ENCODE measurements at places on chromosomes 7 and 10.
A peak's percentile ranks its signal among the peaks of the same experiment; 100 is the strongest.

- DNase-seq = no peak
These were observed 152.5 kb downstream of the DIP2C start for GRCh38 chr10:536935-537334.

- DNase-seq = peak; percentile 85
These were observed 76.0 kb downstream of the DENND2A start for GRCh38 chr7:140564643-140565042.

DNA sequence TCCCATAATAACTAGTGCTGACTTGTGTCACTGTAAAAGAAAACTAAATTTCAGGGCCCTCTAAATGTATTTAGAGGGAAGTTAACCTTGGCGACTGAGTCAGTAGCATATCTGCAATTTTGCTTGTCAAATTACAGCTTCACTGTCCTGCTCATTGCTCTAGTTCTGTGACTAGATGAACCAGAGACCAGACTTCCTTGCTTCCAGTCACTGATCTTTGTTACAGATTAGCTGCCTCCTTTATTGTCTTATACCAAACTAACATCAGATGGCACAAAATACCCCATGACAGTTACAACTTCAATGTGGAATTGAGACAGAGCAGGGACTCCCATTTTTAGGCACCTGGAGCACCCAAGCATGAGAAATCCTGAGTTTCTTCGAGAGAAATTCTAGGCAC is 79.9 kb upstream of the POM121L12 start:
- DNase-seq = no peak

GRCh38 chr10:299512-299911 is 164.3 kb downstream of the ZMYND11 start:
- no peak for DNase-seq

DNA sequence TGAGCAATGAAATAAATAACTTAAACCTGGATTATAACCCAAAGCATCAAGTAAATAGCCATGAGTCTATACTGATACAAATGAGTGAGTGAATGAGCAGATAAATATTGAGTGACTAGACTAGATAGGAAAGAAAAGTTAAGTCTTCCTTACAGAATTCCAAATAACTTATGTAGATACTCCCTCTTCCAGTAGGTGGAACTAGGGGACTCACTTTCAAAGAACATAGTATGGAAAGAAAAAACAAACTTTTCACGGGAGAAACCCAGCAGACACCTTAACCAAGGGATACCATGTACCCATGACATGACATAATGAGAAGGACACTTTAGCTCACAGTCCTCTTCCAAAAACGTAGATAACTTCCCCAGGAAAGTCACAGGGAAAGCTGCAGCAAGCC is 32.2 kb downstream of the CSGALNACT2 start:
- DNase-seq = peak; percentile 22

- no peak for DNase-seq
These were observed 376.8 kb downstream of the DNAJB6 start for GRCh38 chr7:157713591-157713990.

GRCh38 chr10:82072124-82072523 is 197.1 kb downstream of the NRG3 start:
- no peak for DNase-seq

GRCh38 chr10:105973360-105973759 is 1191.1 kb downstream of the SORCS1 start:
- DNase-seq = no peak

GRCh38 chr10:74851831-74852230 is 25.4 kb downstream of the KAT6B start:
- no peak for DNase-seq

GRCh38 chr10:97186911-97187310 is 1.2 kb upstream of the SLIT1 start:
- DNase-seq = no peak

GRCh38 chr10:123967626-123968243 is 76.1 kb upstream of the CPXM2 start:
- peak; percentile 51 for DNase-seq

GRCh38 chr7:538764-539685 is 19.4 kb upstream of the PDGFA start:
- peak; percentile 29 for DNase-seq

DNA sequence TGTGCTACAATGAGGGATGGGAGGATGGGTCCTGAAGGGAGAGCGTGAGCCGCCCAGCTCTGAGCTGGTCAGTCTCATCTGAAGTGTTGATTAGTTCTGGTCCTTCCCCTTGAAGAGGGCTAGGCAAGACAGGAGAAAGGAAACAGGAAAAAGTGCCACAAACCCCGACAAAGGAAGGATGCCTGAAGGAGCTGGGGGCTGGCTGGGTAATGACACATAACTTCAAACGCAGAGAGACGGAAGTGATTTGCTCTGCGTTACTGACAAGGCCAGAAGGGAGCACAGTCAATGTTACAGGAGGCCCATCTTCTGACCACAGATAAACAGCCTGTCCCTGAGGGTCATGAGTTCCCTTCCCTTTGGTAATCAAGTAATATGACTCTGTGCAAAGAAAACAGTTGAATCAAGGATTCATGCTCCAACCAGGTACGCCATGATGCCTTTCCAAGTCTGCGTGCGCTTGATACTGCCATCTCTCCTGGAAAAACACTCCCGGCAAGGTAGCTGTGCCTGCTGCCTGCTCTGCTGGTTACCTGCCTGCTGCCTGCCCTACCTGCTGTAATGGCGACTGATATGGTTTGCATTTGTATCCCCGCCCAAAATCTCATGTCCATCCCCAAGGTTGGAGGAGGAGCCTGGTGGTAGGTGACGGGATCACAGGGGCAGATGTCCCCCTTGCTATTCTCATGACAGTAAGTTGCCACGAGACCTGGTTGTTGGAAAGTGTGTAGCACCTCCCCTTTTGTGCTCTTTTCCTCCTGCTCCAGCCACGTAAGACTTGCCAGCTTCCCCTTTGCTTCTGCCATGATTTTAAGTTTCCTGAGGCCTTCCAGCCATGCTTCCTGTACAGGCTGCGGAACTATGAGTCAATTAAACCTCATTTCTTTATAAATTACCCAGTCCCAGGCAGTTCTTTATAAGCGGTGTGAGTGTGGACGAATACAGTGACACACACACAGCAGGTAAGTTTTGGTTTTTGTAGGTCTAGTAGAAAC is 57.9 kb downstream of the GRB10 start:
- no peak for DNase-seq

GRCh38 chr10:69864321-69864720 is 62.6 kb downstream of the COL13A1 start:
- peak; percentile 24 for DNase-seq

DNA sequence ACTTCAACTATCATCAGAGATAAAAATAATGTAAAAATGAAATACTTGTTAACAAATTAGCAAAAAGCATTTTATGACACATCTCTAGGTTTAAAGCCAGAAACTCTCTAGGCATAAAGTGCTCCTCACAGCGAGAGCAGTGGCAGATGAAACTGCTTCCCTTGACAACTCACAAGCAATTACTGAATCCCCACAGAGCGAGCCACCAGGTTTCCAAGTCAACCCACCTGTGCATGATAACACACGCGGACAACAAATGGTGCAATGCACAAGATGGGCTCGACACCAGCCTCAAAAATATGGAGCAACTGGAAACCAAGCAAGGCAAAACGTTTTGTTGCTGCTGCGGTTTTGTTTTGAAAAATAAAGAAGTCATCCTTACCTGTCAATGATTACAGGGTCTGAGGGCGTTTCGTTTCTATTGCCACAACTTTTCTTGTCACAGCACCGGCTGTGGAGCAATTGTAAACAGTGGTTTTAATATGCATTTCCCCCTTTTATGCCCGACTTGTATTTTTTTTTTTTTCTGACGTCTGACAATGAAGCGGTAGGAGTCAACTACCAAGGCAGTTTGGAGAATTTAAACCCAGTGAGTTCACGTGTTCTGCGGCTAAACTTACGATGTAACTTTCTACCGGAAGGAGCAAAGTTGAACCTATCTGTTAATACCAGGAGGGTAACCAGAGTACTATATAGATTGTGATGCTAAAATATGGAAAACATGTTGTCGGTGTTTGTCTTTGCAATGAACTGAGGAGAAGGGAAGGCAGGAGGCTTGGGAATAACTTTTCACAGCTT is 7.0 kb downstream of the EBF3 start:
- DNase-seq = peak; percentile 51

- DNase-seq = no peak
These were observed 3.9 kb downstream of the PPP1R17 start for GRCh38 chr7:31690935-31691334.

DNA sequence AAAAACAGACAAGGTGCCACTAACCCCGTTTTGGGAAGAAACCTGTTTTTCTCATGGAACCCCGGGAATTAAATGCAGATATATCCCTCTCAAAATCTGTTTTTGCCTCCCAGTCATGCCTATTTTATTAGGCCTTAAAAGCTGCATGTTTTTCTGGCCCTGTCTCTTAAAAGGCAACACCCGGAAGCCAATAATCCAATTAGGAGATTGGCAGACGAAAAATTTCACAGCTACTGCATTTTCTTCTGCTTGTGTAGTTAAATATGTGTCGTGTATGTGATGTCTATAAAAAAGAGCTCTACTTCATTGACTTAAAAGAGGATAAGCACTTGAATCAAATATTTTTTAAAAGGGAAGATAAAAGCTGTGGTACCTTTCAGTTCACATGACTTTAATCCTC is 31.9 kb upstream of the OPTN start:
- DNase-seq = no peak

DNA sequence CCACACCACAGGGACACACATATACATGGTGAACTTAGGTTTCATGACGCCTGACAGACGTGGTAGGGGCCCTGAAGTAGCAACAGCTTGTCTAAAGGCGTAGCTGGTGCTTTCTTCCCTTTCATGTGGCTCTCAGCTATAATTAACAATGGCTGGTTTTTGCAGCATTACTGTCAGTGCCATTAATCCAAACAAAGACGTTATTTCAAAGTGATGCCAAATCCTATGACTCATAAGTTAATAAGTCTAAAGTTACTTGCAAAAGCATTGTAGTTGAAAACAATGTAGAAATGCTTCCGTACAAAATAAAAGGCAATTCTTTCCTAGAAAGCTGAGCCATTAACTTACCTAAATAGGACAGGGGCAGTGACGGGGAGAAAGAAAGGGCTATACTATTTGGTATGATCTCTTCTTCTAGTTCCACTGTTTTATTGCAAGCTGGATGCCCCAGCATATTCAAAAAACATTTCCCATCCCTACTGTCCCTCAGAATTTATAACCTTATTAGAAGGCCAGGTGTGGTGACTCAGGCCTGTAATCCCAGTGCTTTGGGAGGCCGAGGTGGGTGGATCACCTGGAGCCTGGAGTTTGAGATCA is 105.4 kb downstream of the ODAD2 start:
- DNase-seq = no peak

- no peak for DNase-seq
These were observed 129.5 kb downstream of the GRM8 start for GRCh38 chr7:127123220-127123619.

DNA sequence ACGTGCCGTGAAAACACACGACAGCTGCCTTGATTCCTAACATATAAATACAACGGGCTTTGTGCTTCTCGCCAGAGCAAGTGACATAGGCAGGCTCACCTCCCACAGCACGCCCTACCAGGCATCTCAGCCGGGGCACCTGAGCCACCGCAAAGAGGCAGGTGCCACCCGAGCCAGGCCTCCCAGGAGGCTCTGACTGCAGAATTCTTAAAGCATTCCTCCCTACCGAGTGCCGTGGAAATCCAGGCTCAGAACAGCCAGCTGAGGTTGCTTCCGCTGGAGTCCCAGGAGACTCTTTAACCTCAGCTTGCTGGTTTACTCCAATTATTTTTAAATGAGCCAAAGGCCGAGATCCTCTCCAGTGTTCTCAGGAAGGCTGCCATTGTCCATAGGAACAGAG is 206.5 kb downstream of the USP6NL start:
- no peak for DNase-seq

DNA sequence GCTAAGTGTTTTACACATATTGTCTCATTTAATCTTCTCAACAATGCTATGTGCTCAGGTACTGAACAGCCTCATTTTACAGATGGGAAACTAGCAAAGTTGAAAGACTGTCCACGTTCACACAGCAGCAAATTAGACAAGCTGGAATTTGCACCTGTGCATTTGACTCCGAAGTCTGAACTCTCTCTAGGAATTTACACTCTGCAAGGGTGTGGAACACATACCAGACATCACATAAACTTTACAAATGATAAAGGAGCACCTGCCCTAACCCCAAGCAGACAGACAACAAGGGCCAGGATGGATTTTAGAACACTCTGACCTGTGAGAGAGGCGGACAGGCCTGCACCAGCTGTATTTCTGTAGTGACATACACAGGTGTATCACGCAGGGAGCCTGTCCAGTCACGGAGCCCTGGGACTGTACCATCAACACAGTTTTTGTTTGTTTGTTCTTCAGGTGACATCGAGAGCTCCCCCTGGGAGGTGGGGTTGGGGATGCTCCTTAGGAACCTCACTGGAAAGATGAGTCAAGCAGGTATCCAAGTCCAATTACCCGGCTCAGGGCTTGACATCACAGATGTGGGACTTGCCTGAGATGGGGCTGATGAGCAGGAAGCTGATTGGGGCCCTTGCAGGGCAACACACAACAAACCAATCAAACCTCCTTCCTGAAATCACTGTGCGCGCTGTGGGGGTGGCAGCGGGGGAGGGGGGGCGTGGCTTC is 31.0 kb downstream of the MKI67 start:
- DNase-seq = no peak

GRCh38 chr7:132869166-132869861 is 212.6 kb downstream of the CHCHD3 start:
- no peak for DNase-seq

GRCh38 chr7:142919656-142920055 is 13.9 kb downstream of the TRPV5 start:
- DNase-seq = no peak

DNA sequence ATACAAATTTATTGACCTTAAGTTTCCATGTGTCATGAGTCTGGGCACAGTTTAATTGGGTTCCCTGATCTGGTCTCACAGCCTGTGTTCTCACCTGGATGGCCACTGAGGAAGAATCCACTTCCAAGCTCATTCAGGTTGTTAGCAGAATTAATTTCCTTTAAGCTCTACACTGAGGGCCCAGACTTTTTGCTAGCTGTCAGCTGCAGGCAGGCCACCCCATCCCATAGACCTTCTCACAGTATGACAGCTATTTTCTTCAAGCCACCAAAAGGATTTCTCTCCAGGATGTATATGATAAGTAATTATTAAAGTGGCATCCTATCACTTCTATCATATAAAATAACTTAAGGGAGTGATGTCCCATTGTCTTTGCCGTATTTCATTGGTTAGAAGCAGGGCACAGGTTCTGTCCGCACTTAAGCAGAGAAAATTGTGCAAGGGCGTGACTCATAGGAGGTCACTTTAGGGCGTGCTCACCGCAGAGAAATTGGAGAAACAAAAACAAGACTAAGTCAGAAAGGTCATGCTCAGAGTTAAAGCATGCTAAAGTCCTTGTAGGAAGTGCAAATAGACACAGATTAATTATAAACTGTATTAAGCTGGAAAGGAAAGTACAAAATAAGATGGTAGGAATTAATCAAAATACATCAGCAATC is 109.9 kb downstream of the AHR start:
- DNase-seq = peak; percentile 93

GRCh38 chr7:103947026-103947655 is 42.3 kb downstream of the RELN start:
- no peak for DNase-seq

DNA sequence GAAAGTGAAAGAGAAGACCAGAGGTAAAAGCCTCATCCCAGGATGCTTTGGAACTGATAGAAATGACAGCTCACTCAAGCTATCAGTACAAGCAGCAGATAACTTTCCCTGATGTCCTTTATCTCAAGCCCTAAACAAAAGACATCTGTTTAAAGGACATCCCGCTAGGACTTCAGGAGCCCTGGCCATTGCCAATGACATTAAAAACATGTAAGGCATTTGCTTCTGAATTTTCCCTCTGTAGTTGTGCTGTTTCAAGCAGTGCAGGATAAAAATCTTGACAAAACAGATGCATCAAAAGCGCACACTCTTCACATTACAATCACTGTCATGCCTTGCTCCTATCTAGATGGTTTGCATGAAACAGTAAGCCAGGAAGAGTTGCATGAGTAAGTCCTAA is 159.8 kb downstream of the AOAH start:
- no peak for DNase-seq
